Activated CD4-positive, alpha-beta T cell treated with anti-CD3 and anti-CD28 coated beads, Interleukin-2, amount 10 ng/mL, durations not matched to agents 7 days and 5 days (primary cell): ENCODE measurements at places on chromosomes 12 and 14. TPM values are rescaled to one million over a fixed set of nuclear protein-coding genes. Genes with fewer than 3 reads are reported as not detected.

The ING4 gene
- 40.2 TPM for total RNA-seq

The PRKCH gene
- total RNA-seq, result 244 TPM

The OR4K14 gene
- total RNA-seq, result not detected

The ADCY6 gene
- total RNA-seq, result not detected

The ZBTB1 gene
- 71.1 TPM for total RNA-seq
